ENCODE measurements at places on chromosomes 13 and 19.

DNA sequence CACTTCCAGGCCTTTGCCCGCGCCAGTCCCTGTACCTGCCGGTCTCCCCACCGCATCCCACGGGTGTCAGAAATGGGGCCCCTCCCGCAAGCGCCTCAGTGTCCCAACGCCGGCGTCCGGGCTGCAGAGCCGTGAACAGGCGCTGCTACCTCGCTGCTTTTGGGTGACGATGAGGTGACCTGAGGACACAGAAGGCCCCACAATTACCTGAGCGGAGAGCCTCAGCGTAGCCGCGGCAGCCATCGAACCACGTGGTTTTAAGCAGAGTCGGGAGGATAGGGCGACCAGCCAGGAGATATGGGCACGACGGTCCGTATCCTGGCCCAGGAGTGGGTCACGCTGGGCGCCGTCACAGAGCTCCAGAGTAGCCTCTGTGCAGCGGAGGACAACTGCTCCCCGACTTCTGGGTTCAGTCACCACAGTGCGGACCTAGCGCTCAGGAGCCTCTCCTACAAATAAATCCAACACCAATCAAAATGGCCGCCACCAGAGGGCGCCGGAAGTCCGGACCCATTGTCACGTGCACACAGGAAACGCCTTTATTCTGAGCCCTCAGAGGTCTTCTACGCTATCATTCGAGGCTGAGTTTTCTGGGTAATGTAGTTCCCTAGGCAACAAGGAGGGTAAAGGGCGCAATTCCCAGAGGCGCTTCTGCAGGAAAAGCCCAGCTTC, at the start of gene ZNF814:
TSS of gene ZNF814 (minus strand) at position 478 of the 672 bp plus-strand sequence. CDS start at position 243, 235 bp downstream.
- DNase-seq, result peak; percentile 53

- DNase-seq, result no peak
These were observed 8.8 kb downstream of the RINL start for GRCh38 chr19:38869160-38869835.

DNA sequence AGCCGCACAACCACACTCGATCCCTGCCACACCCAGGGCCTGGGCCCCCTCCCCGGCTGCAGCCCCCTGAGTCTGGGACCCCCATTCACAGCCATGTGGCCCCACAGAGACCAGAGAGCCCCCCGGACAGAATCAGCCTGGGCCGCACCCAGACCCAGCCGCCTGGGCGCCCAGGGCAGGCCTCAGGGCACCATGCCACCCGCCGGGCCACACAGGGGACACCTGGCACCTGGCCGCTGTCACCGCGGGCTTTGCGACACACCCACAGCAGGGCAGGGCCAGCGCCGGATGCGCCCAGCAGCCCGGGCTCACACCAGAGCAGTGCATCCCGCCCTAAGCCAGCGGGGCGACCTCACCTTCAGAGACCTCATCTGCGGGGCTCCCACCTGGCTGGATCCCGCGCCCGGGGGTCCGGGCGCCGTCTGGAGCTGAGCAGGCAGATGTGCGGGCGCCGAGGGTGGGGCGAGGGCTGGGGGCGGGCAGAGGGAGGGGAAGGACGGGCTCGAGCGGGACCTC, 443 bp downstream of the TBXA2R start:
- no peak for DNase-seq

DNA sequence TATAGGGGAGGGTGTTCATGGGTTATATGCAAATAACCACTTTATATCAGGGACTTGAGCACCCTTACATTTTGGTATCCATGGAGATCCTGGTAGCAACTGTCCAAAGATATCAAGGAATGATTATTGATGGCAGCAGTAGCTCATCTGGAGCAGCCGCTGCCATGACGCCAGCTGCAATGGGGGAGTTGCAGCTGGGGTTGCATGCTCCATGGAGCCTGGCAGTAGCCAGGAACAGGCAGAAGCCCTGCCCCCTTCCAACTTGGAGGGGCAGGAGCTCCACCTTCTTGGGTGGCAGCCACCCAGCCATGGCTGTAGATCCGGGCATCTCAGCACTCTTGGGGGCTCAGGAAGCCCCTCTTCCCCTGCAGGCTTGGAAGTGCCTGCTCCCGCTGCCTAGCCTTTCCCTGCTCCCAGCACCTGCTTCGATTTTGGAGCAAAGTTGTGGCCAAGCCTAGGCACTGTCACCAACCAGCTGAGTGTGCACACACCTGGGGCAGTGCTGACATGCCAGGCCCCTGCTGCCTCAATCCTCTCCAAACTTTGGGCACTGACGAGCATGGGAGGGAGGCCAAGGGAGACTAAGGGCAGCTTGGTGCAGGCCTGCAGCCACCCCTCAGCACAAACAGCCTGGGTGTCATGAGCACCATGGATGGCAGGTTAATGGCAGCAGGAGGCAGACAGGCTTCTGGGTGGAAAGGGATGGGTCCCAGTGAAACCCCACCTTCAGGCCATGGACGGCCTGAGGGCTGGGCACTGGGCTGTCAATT, 235.6 kb upstream of the CSNK1A1L start:
- no peak for DNase-seq

DNA sequence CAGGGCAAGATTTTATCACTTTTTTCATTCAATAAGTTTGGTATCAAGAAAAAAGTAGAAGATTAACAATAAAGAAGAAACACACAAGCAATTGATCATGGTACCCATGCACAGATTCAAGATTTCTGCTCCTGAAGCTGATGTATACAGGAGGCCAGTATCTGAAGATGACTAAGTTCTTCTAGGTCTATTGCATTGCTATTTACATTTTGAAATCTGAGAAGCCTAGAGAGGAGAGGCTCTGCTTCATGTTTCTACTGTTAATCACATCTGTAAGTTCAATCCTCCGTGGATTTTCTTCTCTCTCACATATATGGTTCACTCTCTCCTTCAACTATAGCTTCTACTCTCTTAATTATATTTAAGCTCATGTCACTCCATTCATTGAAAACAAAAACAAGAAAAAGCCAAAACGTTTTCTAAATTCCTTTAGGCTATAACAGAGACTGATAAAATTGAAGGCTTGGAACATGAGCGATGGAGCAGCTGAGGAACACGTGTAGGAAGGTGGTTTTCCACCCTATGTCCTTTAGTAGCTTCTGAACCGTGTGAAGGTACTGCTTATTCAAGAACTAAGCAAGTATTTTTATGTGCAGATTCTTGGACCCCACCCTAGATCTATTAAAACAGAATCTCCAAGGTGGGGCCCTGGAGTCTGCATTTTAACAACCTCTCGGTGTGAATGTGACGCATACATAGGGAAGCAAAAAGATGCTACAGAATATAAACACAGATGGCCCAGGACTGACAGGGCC, 198.2 kb downstream of the EFNB2 start:
- DNase-seq, result no peak

DNA sequence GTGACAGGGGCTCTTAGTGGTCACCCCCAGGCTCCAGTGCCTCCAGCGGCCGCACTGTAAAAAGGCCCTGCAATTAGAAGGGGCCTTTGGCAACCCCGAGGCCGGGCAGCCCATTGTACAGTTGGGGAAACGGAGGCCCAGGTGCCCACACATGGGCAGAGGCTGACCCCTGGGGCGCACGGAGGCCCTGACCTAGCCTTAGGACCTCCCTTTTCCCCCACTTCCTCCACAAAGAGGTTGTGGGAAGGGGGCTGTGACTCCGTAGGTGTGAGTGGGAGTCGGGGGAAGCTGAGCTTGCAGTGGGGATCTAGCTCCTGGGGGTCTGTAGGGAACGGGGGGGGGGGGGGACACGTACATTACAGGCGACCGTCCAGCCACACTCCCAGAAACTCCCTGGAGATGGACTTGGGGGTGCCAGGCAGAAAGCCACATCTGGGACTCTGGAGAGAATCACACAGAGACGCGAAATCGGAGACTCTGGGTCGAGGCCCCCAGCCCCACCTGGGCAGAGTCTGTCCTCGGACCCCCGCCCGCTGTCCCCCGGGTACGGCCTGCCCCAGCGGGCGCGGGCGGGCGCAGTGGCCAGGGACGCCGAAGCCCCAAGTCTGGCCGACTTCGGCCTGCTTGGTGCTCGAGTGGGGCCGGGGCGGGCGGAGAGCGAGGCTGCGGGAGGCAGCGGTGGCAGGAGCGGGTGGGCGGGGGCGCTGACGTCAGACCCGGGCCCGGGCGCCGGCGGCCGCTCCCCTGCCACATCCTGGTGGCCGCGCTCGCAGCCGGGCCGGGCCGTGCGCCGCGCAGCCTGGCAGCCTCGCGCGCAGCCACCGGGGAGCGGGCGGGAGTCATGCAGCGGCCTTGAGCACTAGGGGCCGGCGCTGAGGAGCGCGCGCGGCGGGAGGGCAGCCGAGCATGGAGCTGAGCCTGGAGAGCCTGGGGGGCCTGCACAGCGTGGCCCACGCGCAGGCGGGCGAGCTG, at the start of gene ONECUT3:
TSS of gene ONECUT3 (plus strand) at position 750 of the 972 bp plus-strand sequence. CDS start at position 907, 157 bp downstream.
- no peak for DNase-seq

DNA sequence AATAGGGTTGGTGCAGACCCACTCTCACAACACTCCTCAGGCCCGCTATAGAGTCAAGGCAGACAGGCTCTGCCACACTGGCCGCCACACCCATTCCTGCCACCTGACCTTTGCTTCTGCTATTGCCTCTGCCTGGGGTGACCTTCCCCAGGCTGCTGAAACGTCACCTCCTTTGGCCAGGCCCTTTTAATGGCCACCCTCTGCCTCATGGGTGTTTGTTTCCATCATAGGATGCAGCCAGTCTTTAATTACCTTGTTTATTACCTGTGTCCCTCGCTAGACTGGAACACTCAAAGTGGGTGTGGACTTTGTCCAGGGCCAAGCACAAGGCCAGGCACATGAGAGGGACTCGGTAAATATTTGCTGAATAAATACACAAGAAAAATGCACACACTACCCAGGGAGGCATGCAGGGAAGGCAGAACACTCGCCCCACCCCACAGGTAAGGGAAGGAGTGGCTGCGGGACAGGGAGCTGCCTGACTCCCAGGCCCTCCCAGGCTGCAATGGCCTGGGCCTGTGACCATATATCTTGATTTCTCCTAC, 3.2 kb downstream of the LSM4 start:
- no peak for DNase-seq

GRCh38 chr13:78370231-78370630, 233.1 kb downstream of the POU4F1 start:
- DNase-seq, result no peak

- no peak for DNase-seq
These were observed 23.8 kb downstream of the PRKD2 start for GRCh38 chr19:46692918-46693722.

DNA sequence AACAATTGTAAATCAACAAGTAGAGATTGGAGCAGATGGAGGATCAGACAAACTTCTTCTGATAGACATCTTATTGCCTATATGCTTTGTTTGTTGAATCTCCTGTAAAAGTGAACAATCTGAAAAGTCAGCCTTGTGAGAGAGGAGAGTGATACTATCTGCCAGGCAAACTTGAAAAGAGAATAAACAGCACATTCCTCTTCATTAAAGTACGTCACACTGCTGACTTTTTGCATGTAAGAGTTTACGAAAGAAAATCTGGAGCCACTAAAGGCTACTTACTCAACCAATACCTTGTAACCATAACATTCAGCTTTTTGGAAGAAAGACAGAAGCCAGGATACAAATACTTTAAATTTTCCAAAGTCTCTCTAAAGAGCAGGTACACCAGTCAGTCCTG, 42.5 kb downstream of the EDNRB start:
- no peak for DNase-seq

DNA sequence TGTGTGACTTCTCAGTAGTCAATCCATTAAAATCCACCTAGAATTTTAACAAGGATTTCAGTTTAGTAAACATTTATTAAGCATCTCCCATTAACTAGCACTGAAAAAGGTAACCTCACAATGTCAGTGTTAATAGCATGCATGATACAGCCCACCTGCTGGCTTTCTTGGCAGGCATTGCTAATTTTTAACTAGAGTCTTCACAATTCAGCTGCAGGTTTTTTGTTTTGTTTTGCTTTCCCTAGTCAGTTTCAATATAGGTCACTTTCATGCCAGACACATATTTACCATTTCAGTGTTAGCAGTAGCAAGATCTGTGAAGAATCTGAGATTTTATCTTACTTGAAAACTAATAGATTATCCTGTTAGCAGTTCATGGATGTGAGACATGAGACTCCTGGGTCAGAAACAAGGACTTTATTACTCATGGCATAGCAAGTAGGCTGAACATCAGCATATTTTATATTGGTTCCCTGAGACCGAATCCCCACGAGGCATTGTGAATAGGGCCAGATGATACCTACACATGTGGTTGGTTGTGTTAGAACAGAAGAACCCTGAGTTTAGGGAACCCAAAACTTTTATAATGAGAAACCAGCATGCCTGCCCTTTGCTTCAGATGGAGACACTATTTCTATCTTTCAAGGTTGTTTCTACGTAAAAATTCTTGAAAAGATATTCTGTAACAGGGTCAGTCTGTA, 198.0 kb upstream of the HTR2A start:
- no peak for DNase-seq

GRCh38 chr13:35818633-35819067, 312.5 kb downstream of the DCLK1 start:
- DNase-seq, result no peak

DNA sequence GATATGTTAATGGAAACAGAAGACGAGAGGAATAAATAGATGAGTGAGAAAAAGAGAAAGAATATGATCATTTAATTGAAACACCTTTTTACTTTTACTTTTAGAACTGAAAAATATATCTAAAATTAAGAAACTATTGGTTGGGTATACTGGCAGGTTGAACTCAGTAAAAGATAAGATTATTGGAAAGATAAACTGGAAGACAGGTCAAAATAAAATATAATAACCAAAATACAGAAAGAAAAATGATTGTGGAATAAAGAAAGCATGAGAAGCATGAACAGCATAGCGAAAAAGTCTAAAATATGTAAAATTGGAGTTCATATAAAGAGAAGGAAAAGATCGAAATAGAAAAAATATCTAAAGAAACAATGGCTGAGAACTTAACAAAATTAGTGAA, 242.2 kb upstream of the MIR17HG start:
- DNase-seq, result no peak

- no peak for DNase-seq
These were observed 133.7 kb downstream of the RAP2A start for GRCh38 chr13:97567510-97568243.

GRCh38 chr13:80873589-80873988, 532.7 kb upstream of the SPRY2 start:
- DNase-seq, result peak; percentile 3

DNA sequence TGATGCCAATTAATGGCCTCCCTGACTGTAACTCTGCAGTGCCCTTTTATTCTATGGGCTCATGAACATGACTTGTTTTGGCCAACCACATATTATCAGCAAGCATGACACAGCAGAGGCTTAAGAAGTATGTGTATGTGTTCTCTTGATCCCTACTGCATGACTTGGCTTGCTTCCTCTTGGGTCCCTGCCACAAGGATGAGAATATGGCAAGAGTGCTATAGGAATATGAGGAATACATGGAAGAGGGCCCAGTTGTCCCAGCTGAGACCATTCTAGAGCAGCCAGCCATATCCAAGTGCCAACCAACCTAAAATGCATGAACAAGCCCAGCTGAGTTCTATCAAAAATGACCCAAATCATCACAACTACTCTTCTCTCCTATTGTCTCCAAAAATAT, 576.7 kb upstream of the PCDH9 start:
- no peak for DNase-seq

GRCh38 chr13:25874907-25875306, 176.9 kb downstream of the SHISA2 start:
- DNase-seq, result peak; percentile 9

DNA sequence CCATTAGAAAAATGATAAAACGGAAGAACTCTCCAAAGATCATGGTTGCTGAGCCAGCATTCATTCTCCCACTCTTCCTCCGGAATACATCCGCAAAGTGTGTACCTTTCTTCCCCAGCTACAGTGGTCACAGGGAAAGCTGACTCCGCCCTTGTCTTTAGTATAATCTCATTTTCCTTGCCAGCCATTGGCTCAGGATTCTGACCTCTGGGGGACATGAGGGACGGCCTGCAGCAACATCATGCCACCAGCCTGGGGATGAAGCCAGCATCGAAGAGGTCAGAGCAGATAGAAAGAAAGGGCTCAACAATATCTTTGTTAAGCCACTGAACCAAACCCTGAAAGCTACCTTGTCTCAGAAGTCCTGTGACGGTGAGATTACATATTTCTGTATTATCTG, 46.3 kb upstream of the TPP2 start:
- no peak for DNase-seq

Data from stimulated activated CD8-positive, alpha-beta memory T cell treated with anti-CD3 and anti-CD28 coated beads, Interleukin-7, amount 100 ng/mL, for 1 hour (primary cell).